ENCODE measurements at places on chromosomes 5 and 9.
A peak's percentile ranks its signal among the peaks of the same experiment; 100 is the strongest.

DNA sequence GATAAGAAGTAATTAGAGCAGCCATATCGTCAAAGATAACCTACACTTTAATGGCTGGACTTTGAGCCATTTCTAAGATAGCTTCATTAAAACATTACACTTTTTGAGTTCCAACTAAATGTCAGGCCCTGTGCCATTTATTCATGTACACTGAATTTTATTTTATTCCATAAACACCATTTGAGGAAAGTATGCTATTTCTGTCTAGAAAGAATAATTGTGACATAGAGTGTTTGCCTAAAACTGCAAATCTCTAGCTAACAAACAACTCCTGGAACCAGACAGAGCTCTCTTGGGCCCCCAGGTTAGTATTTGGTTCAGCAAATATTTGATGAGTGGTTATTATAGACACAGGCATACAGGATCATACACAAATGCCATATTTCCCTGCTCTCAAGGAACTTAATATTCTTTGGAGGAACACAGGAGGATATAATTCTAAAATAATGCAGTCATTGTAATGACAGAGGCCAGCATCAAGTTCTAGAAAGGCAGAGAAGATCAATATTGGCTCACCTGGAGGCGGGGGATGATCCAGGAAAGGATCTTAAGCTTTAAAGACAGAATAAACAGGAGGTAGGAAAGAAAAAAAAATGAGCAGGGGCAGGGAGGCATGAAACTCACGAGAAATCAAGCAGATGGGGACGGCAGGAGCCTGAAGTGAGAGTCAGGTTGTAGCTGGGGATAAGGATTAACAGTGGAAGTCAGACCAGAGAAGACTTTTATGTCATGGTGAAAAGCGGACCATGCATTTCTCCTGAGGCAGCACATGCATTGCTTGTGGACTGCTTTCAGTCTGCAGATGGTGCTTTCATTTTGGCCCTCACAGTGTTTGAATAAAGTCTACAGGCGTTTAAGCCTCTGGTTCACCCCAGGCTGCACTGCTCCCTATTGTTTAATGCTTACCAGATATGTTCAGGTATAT lies 127.7 kb downstream of the GCNT1 start:
- DNase-seq: no peak

- no peak for DNase-seq
Observed at GRCh38 chr5:117463881-117464570, 889.4 kb upstream of the SEMA6A start.

DNA sequence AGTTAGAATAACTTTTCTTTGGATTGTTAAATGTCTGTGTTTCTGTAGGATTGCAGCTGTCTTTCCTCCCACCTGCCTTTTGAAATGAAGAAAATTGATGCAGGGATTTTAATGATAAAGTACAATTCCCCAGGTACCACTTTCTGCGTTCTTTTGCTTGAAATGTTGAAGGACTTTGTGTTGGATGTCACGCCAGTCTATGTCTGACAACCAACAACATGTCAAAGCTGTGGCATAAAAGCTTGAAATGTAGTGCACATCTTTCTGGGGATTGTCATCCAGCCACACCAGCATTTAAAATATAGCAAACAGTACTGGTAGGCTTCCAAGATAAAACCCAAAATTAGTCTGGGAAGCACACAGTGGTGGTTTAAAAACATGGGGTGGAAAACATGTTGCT lies 381.4 kb downstream of the TMEM161B start:
- no peak for DNase-seq

DNA sequence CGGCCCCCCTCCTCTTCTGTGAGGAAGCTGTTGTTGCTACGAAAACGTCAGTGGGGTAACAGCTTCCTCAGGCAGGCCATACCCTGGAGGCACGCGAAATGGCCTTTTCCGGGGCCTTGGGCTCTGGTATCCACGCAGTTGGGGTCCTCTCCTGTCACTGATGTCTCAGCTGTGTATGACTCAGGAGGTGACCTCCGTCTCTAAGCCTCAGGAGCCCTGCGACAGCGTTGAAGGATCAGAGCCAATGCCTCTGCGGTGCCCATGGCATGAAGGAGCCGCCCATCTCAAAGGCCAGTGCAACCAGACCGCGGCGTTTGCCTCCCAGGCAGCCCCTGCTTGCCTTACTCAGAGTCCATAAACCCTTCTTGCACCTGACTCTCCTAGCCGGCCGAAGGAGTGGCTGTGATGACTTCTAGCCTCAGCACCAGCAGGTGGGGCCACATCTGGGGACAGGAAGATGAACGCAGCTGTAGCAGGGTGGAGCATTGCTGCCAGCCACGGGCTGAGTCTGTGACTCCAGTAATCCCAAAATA lies 1.0 kb upstream of the MXD3 start:
- no peak for DNase-seq

- DNase-seq: no peak
Observed at GRCh38 chr5:134139377-134139851, 24.9 kb downstream of the TCF7 start.

- DNase-seq: no peak
Observed at GRCh38 chr5:132434416-132435286, 55.9 kb downstream of the IRF1 start.

DNA sequence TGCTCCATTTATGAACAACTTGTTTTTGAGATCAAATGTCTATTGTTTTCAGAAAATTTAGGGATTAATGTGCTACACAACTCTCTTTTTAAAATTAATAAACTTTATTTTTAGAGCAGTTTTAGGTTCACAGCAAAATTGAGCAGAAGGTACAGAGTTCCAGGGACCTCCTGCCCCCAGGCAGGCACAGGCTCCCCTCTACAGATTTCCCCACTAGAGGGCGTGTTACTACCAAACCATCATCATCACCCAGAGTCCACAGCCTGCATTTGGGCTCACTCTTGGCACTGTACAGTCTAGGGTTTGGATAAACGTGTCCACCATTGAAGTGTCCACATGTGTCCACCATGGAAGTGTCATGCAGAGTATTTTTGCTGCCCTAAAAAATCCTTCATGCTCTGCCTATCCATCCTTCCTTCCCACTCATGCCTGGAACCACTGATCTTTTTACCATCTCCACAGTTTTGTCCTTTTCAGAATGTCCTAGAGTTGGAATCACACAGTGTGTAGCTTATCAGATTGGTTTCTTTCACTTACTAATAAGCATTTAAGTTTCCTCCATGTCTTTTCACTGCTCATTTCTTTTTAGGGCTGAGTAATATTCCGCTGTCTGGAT lies 61.7 kb downstream of the MRPL36 start:
- DNase-seq: no peak

- no peak for DNase-seq
Observed at GRCh38 chr9:131276891-131277286, 579 bp upstream of the FAM78A start.

DNA sequence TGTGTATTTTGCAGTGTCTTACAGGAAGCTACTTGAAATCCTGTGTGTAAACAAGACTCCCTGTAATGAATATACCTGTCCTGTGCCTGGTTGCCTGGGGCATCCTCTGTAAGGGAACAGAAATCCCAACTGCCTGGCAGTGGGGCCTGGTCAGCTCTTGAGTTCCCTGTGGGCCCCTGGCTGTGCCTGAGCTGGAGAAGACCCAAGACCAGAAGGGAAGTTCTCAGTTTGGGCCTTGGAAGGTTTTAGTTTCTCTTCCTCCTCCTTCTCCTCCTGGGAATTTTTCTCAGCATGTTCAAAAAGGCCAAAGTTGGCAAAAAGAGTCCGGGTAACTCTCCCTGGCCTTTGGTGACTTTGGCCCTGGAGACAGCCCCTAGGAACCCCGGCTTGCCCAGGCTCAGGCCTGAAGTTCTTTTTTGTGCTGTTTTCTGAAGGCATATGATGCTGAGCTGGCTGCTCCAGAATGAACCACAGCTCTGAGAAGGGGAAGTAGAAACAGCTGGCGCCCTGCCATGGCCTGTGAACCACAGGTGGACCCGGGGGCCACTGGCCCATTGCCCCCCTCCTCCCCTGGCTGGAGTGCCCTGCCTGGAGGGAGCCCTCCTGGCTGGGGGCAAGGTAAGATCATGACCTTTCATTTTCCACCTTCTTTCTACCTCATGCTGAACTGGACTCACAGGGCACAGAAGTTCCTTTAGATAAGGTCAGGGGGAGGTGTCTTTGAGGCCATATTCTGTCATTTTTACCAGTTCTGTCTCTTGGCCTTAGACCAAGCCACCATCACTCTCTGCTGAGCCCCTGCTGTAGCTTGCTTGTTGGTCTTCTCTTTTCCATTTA lies 5.8 kb downstream of the TMEM268 start:
- DNase-seq: no peak

DNA sequence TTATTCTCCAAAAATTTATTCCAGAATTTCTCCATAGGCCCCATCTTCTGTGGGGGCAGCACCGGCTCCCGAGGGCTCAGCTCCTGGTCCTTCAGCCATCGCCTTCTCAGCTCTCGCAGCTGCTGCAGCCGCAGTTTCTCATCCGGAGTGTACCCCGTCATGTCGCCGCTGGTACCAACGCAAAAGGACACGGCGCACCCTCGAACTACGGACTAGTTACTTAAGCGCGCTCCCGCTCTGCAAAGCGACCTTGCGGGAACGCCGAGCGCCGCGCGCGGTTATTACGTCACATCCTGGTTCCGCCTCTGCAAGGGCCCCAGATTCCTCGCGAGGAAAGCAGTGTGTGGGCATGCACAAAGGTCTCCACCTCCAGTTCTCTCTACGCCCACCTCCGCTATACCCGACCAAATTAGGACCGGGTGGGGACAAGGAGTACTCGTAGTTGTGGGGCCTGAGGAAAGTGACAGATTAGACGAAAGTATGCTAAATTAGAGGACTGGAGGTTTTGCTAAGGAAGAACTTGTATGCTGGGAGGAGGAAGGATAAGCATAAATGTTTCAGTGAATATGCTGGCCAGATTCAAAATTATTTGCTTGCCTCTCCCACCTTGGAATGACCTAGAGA lies at the start of gene NDUFB6:
NDUFB6 (minus strand) TSS at position 260 of the 624 bp plus-strand sequence; CDS start at position 161, 99 bp downstream.
- peak; percentile 80 for DNase-seq

GRCh38 chr9:96344458-96345180 lies 38.9 kb downstream of the SLC35D2 start:
- peak; percentile 65 for DNase-seq

GRCh38 chr5:147645197-147645596 lies 135.3 kb upstream of the DPYSL3 start:
- no peak for DNase-seq

DNA sequence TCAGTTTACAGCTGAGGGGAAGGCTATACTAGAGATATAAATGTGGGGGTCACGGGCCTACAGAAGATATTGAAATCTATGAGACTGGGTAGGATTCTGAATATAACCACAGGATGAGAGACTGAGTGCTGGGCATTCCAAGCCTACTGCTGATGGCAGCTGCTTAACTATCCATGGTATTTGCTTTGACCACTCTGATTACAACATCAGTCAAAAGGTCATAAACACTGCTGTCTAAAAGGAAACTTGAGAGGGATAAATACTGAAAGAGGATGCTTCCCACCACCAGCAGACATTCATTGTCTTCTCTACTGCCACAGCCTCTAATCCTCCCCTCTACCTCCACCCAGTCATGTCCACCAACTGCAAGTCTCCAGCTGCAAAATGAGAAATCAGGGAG lies 3.8 kb downstream of the ZNF622 start:
- DNase-seq: peak; percentile 64

GRCh38 chr5:138449501-138450239 lies 10.8 kb downstream of the REEP2 start:
- no peak for DNase-seq

DNA sequence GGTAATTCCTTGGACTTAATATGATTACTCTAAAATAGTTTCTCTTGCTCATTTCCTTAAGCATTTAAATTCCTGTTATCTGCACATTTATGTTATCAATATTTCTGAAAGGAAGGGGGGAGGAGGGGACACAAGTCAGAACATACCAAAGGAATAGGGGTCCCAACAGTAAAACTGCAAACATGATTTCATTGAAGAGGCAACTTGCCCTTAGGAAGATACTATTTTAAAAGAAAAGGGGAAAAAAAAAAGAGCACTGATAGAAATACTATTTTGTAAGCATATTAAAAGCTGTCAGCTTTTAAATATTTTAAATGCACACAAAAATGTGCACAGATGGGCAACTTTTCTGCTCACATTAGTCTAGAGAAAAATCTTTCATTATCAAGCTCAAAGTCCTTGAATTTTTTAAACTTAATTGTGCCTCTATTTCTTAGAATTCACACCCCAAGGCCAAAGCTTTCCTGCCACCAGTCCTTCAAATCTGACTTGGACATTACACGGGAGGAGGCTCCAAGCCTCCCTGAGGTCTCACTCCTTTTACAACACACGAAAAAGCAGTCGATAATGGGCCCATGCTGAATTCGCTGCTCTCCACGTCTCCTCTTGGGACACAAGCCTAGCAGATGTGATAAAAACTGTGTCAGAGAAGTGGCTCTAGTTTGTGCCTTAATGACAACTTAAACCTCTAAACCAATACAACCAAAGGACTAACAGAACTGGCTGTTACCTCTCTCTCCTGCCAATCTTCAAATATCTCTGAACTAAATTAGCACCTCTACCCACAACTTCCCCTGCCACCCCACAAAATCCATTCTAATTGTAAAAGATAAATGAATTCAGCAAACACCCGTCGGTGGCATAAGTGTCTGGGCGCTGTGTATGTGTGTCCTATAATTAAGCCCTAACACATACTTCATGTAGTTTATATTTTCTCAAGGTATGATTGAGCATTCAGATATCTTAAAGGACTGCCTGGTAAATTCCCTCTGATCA lies 154.3 kb downstream of the DENND1A start:
- no peak for DNase-seq

- peak; percentile 57 for DNase-seq
Observed at GRCh38 chr5:57476601-57477056, 6.0 kb downstream of the ACTBL2 start.

GRCh38 chr5:157354800-157355199 lies 88.9 kb downstream of the CYFIP2 start:
- no peak for DNase-seq

DNA sequence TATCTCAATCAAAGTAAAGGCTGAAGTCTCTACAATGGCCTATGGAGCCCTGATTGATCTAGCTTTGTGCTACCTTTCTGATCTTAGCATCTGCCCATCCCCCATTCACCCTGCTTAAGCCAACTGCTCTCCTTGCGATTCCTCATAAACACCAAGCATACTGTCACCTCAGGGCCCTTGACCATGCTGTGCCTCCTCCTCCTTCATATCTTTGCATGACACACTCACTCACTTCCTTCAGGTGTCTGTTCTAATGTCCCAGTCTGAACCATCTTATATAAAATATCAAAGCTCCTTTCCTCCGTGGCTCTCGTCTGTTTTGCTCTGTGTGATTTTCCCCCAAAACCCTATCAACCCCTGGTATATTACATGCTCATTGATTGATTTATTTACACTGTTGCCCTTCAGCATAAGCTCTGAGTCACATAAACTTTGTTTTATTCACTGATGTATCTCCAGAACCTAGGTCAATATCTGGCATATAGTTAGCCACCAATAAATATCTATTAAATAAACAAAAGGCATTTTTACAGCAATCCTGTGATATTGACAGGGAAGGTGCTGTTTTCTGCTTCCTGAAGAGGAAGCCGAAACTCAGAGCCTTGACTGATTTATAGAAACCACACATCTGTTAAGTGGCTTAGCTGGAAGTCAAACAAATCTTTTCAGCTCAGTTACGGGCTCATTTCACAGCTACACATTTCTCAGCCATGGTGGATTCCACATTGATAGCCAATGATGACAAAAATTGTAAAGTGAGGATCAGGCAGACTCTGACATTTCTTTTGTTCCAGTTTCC lies 103.6 kb downstream of the BOD1 start:
- DNase-seq: peak; percentile 18
